ENCODE measurements at places on chromosomes 6 and 20.

DNA sequence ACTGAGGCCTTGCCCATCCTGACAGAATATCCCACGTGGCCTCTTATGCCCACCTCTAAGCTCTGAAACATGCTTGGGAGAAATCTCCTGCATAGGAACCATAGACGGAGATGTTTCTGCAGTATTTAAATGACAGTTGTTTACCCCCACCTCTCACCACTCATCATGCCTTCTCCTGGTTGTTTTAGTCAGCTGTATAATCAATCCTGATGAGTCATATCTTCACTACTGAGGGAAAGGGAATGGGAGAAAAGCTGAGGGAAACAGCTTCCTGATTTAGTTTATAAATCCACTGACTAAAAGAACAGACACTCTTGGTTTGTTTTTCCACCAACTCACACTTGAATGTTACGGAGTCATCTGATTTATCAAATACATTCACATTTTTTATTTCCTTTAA lies 113.2 kb upstream of the TENT5A start:
- no peak for DNase-seq

- DNase-seq = no peak
Measured at GRCh38 chr6:126548300-126548699, 208.4 kb downstream of the CENPW start.

- no peak for DNase-seq
Measured at GRCh38 chr6:134204031-134204430, 113.9 kb downstream of the SGK1 start.

GRCh38 chr6:169342710-169343109 lies 89.1 kb upstream of the THBS2 start:
- DNase-seq = no peak

GRCh38 chr6:135033238-135033637 lies 21.4 kb downstream of the HBS1L start:
- DNase-seq = no peak

- DNase-seq = no peak
Measured at GRCh38 chr20:46581391-46581790, 30.9 kb upstream of the OCSTAMP start.
